T-helper 2 cell (primary cell): ENCODE measurements at places on chromosomes 12 and 14.

- no peak for DNase-seq
Measured at GRCh38 chr12:111741235-111741812, 25.4 kb upstream of the ALDH2 start.

DNA sequence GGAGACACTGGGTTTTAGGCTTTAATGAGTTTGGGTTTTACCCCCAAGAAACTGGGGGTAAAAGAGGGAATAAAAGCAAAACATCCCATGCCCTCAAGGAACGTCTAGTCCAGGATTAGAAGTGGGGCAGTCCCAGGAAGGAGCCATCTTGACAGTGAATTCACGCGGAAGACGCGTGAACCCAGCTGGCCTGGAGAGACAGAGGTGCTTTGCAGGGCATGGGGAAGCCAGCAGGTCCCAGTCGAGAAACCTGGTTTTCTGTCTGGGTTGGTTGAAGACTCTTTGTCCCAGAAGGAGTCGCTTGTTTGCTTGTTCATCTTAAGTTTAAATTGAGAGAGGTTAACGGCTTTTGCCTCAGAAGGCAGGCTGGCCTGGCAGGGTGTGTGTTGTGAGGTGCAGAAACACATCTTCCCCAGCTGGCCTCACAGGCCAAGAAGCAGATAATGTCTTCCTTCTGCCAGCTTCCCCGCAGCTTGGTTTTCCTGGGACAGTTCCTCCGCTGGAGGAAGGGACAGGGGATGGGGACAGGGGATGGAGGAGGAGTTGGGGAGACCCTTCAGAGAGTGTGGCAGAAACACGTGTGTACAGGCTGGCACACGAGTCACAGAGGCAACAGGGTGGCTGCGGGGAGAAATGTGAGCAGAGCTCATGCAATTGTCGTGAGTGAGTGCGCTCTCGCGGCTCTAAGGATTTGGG is 18.5 kb upstream of the CD9 start:
- DNase-seq, result no peak

DNA sequence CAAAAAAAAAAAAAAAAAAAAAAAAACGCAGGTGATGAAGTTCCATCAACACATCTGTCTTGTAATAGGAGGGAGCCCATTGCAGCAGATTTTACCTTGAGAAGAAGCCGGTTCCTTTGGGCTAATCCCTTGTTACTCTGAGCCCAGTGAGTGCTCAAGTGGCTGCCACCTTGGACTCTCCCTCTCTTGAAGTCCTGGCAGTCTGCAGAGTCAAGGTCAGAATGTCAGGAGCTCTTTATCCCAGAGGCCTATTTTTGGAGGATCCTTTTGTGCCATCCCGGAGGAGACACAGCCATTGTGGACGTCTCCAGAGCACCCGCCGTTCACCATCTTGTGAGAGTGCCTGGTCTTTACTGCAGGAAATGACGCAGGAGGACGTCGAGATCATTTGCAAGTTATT is 344.2 kb upstream of the FKBP4 start:
- no peak for DNase-seq

- no peak for DNase-seq
Measured at GRCh38 chr14:104249706-104250105, 111.3 kb downstream of the KIF26A start.
